ENCODE measurements at places on chromosomes 11 and 22. TPM values are rescaled to one million over a fixed set of nuclear protein-coding genes. Genes with fewer than 3 reads are reported as not detected.

DNA sequence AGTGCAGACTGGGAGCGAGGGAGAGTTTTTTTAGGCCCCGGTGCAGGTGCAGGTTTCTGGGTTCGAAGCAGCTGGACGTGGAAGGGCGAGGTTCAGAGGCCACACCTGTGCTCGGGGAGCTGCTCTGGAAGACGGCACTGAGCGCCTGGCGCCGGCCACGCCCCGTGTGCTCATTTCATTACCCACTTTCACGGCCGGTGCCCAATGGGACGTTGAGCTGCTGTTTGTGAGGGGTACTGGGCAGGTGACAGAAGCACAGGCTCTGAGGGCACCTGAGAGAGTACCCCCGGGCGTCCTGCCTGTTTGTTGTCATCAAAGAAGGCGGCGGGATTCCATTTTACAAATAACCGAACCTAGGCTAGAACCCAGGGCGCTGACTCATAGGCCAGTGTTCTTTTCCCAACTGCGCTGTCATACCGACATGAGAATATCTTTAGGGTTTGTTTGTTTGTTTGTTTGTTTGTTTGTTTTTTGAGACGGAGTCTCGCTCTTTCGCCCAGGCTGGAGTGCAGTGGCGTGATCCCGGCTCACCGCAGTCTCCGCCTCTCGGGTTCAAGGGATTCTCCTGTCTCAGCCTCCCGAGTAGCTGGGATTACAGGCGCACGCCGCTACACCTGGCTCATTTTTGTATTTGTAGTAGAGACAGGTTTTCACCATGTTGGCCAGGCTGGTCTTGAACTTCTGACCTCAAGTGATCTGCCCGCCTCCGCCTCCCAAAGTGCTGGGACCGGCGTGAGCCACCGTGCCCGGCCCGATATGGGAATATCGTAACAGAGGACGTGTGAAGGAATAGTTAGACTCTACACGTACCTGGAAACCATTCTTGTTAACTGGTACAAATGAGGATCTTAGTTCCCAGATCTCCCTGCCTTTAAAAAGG is 16.6 kb upstream of the SPTBN2 start:
- DNase-seq, result peak; percentile 52

GRCh38 chr11:65262776-65263175 is 1.0 kb downstream of the POLA2 start:
- no peak for DNase-seq

GRCh38 chr22:37021710-37022482 is 2.4 kb downstream of the MPST start:
- DNase-seq, result no peak

GRCh38 chr11:2541881-2542361 is 97.1 kb downstream of the KCNQ1 start:
- DNase-seq, result no peak

DNA sequence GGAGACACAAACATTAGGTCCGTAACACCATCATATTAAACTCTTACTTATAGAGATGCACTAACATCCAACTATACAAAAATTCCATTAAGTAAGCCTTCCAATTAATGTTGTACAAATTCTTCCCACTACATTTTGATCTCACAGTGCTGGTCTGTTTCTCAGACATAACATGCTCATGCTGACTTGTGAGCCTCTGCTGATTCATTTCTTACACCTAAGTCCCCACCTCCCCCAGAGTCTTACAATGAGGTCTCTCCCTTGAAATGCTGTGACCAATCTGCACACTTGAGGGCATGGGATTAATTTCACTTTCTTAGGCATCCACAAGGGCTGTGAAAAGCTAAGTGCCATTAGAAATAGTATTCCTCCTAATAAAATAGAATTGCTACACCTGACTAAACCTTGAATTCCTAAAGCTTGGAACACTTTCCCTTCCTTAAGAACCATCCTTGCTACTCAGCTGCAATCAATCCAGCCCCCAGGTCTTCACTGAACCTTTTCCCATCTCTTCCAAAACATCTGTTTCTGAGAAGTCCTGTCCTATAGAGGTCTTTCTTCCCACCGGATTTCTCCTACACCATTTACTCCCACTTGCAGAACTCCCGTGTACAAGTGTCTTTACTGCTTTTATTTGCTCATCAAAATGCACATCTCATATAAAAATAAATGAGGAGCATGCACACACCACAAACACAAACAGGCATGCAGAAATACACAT is 2.0 kb downstream of the HBG1 start:
- no peak for DNase-seq

- no peak for DNase-seq
Measured at GRCh38 chr11:83717537-83717936, 431.4 kb upstream of the CCDC90B start.

GRCh38 chr11:58726737-58727414 is 4.9 kb downstream of the GLYAT start:
- DNase-seq, result no peak

- DNase-seq, result no peak
Measured at GRCh38 chr11:61885166-61885778, 6.1 kb downstream of the FADS3 start.

DNA sequence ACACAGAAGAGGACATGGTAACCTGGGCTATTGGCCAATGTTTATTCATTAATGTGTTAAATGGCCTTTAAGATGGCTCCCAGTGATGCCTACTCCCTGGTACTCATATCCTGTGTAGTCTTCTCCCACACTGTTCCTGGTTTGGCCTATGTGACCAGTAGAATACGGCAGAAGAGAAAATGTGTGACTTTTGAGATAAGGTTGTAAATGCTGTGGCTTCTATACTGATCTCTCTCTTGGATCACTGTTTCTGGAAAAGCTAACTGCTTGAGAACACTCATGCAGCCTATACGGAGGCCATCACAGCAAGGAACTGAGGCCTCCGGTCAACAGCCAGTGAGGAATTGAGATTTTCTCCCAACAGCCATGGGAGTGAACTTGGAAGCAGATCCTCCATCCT is 24.1 kb downstream of the MAML2 start:
- no peak for DNase-seq

DNA sequence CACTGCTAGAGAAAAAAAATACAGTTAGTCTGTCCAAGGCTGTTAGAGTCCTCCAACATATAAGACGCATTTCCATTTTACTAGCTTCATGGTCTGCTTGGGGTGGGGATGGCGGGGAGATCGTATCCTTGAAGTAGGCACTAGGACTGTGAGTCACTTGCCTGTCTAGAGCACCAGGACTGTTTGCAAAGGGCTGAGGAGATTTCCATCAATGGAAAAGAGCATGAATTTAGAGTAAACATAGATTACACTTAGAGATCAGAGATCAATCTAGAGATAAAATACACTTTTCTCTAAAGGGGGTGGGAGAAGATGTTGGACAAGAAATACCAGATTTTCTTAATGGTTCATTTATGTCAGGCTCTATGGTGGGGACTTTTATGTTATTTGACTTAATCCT is 1.7 kb upstream of the MS4A7 start:
- DNase-seq, result no peak

GRCh38 chr22:50425179-50425916 is 49.5 kb downstream of the SBF1 start:
- no peak for DNase-seq

DNA sequence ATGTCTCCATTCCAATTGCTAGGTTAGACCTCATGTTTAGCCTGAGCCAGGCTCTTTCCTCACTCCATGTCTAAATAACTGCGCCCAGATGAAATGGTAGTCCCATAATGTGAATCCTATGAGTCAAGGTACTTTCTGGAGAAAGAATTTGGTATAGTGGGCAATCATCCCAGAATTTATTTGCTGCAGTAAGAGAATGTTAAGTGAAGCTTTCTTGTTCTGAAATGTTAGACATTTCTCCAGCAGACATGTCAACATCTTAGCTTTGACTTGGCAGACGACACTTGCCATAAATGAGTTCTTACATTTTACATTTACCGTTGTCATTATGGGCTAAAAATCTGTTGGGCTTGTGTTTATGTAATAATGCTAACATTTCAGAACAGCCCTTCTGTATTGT is 165.2 kb downstream of the PGR start:
- DNase-seq, result no peak

GRCh38 chr11:57940044-57940756 is 83.5 kb upstream of the OR9Q1 start:
- peak; percentile 38 for DNase-seq

DNA sequence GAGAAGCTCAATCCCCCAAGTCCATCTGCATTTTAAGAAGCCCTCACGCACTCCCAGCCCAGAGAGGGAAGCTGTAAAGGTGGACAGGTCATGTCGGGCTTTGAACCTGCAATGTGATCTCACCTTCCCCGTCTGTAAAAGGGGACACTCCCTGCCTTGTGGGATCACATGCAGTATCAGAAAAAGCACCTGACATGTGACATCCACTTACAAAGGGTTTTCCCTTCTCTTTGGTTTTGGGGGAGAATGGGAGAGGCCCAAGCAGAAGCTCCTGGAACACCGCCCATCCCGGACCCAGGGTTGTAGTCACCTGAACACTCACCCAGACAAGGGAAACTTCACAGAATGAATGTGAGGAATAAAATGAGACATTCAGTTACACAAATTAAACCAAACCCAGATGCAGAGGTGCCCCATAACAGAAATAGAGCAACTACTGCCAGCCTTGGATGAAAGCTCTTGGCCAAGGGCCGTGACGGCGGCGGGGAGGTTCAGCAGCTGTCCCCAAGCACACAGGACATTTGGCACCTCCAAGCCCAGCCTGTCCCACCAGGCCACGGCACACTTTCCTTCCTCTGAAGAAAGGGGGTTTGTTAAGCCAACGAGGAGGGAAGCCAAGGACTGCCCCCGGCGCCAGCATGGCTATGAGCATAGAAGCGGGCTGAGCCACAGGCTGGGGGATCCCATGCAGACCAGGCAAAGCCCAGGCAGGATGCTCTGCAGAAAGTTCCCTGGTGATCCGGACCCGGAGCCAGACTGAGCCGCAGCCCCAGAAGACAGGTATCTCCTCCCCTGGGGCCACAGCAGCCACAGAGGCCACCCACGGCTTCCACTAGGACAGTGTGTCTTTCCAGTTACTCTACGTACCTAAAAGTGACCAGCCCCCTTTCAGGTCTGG is 3.8 kb downstream of the BID start:
- no peak for DNase-seq

GRCh38 chr11:46465683-46466082 is 74.1 kb upstream of the CHRM4 start:
- DNase-seq, result no peak

- peak; percentile 77 for DNase-seq
Measured at GRCh38 chr22:27115816-27116256, 458.4 kb downstream of the MIAT start.

DNA sequence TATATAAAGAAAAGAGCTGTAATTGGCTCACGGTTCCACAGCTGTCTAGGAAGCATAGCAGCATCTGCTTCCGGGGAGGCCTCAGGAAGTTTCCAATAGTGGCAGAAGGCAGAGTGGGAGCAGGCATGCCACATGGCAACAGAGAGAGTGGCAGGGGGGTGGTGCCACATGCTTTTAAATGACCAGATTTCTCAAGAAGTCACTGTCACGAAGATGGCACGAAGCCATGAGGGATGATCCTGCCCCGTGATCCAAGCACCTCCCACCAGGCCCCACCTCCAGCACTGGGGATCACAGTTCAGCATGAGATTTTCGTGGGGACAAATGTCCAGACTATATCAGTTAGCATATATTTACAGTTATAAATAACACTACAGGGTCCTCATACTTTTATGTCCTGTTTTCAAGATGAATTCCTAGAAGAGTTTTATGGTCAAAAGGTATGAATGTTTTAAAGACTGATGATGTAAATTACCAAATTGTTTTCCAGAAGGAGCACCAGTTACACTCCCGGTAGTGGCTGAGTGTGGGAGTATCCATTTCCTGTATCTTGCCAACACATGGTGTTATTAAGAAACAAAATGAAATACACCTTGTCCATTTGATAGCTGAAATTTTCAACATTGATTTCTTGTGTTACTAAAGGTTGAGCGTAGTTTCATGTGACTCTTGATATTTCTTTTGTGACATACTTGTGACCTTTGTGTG is 19.2 kb downstream of the FAM118A start:
- DNase-seq, result no peak

DNA sequence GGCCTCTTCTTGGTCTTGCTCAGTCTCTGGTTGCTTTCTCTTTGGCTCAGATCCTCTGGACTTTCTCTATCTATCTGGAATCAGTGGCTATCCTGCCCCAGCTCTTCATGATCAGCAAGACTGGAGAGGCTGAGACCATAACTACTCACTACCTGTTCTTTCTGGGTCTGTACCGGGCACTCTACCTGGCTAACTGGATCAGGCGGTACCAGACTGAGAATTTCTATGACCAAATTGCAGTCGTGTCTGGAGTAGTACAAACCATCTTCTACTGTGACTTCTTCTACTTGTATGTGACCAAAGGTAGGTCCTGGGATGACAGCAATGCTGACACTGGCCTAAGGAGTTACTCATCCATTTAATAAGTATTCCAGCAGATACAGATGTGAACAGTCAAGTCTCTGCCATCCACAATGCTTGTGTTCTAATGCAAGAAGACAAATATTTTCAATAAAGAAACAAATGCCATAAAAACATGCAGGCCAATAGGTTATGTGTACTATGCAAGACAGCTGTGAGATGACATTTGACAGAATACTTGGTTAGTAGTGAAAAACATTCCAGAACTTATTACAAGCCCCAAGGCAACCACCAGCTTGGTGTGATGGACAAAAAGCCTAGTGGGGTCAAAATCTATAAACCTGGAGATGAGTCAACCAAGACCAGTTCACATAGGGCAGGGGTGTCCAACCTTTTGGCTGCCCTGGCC is 13.4 kb downstream of the KDELR3 start:
- no peak for DNase-seq

DNA sequence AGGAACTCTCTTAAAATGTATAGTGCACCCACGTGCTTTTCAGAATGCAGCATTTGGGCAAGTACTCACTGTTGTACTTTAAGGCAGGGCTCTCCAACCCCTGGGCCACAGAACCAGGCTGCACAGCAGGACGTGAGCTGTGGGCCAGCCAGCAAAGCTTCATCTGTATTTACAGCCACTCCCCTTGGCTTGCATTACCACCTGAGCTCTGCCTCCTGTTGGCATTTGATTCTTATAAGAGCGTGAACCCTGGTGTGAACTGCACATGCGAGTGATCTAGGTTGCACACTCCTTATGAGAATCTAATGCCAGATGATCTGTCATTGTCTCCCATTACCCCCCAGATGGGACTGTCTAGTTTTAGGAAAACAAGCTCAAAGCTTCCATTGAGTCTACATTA is 3.0 kb downstream of the C11orf58 start:
- no peak for DNase-seq

DNA sequence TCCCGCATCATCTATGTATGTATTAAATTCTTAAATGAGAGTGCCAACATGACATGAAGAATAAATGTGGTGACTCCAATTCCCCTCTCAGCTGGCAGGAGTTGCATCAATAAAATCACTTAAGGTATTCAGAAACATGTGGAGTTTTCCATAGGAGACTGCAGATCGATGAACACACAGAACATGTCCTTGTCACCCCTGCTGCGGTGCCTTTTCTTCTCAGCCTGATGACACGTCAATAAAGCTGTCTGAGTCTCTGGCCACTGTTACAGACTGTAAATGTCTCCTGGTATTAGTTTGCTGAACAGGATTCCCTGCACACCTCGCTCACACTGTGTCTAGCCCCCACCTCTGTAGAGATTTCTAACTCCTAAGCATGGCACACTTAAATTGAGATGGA is 460.5 kb downstream of the LRRC4C start:
- no peak for DNase-seq

C11orf97 gene
- polyA plus RNA-seq, result not detected

TKFC gene
- 32.4 TPM for polyA plus RNA-seq

MYBPC3 gene
- polyA plus RNA-seq, result not detected

CCDC87 gene
- 0.13 TPM for polyA plus RNA-seq

SCGB2A2 gene
- not detected for polyA plus RNA-seq

CFAP300 gene
- polyA plus RNA-seq, result 3.1 TPM

LIPT2 gene
- 1.7 TPM for polyA plus RNA-seq
